NCI-H82 (cell line): ENCODE measurements at places on chromosomes 7 and 10.

GRCh38 chr10:117138838-117139580, 939 bp upstream of the VAX1 start:
- DNase-seq: peak; percentile 27

DNA sequence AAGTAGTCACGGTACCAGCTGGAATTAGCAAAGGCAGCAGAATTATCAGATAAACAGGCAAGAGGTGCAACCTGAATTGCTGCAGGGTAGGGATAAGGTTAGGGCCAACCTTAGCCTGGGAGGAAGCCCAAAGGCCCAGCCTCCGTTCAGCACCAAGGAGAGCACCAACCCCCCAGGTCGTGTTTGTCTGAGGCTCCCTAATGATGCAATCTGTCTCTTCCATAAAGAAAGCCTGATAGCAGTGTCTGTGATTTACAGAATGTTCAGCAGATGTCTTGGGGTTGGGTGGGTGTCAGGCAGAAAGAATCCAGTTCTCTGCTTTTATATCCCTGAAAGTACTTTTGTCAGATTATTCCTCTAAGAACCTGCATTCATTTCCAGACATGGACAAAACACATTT, 328.4 kb upstream of the AOAH start:
- peak; percentile 5 for DNase-seq

DNA sequence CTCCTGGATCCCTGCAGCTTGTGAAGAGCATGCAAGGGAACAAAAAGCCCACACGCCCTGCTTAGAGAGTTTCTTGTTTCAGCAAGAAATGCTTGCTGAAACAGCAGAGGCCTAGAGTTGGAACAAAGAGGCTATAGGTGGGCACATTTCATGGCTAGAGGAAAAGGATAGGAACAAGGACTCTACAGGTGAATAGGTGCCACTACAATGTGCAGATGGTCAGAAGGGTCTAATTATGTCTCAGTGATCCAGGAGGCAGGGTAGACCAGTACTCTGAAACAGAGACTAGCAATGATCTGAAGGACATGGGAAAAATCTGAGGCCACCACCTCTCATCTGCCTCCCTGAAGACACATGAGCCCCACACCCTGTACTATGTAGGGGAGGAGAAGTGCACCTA, 609.0 kb downstream of the REEP3 start:
- no peak for DNase-seq

- peak; percentile 57 for DNase-seq
Observed at GRCh38 chr7:76155938-76156337, 45.8 kb upstream of the SRRM3 start.

DNA sequence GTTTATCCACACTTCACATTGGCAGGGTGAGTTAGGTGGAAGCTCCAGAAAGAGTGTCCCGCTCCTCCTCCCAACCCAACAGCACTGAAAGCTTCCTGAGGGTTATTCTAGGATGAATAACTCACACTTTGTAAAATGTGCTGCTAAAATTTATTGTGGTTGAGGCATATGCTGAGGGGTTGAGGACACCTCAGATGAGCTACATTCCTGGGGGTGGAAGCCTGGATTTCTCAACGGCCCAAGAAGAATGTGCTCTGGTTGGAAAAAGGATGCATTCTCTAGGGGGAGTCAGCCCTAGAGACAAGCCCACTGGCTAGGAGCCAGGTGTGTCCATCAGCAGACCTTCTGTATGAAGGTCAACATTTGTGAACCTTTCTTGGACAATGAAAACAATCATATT, 91.5 kb upstream of the PDE1C start:
- DNase-seq: no peak

- no peak for DNase-seq
Observed at GRCh38 chr10:71761541-71762113, 11.7 kb downstream of the VSIR start.

- DNase-seq: no peak
Observed at GRCh38 chr7:142974626-142975025, 12.5 kb upstream of the KEL start.

- no peak for DNase-seq
Observed at GRCh38 chr7:101749891-101750290, 67.5 kb upstream of the CUX1 start.

DNA sequence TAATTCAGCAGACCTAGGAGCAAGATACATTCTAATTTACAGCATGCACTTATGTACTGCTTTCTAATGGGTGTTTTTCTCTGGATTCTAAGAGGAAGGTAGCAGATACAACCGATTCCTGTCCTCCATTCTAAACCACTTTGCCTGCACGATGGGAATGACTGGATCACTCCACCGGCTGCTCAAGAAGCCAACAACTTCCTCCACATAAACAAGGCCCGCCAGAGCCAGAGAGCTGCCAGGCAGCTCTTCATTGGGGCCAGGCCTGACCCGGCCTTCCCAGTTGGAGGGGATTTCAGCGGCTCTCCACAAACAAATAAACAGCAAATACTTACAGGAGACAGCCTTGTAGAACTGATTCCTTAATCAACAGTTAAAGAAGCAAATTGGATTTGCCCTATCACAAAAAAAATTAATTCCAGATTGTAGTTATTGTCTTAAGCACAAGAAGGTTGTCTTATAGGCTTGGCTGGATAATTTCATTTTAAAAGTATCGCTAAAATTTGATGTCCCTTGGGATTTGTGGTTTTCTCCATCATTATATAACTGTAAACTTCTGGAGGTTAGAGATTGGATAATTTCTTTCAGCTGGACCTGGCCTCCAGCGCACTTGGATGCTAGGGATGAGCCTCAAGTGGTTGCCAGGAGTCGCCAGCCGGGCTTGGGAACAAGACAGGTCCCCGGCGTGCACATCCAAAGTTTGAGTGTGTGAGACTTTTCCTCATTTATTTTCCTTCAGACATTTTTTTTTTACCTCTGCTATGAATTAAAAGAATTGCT, 20.9 kb downstream of the EBF3 start:
- DNase-seq: peak; percentile 57

GRCh38 chr10:118036281-118036875, 10.4 kb downstream of the RAB11FIP2 start:
- DNase-seq: no peak

DNA sequence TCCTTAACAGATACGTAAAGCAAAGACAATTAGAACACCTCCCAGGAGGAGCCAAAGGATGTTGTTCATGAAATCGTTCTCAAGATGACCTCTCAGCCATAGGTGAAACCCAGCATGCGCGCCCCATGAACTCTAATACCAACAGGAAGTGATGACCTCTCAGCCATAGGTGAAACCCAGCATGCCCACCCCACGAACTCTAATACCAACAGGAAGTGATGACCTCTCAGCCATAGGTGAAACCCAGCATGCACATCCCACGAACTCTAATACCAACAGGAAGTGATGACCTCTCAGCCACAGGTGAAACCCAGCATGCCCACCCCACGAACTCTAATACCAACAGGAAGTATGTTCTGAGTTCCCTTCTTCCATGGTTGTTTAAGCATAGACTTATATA, 205.2 kb upstream of the ADARB2 start:
- DNase-seq: no peak

DNA sequence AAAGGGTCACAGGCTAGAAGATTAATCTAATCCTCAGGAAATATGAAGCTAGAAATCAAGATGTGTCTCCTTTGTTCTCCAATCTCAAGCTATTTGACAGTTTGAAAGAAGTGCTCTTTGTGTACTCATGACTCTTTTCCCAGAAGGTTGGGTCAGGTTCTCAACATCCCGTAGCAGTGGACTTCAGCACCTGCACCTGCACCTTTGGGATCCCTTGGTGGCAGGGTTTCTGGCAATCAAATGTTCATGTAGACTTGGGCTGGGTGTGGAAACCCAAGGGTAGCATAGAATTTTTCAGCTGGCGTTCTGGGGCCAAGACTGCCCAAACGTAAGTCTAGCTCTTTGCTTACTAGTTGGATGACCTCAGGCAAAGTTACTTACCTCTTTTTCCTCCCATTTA, 134.4 kb downstream of the ADRA2A start:
- DNase-seq: no peak

DNA sequence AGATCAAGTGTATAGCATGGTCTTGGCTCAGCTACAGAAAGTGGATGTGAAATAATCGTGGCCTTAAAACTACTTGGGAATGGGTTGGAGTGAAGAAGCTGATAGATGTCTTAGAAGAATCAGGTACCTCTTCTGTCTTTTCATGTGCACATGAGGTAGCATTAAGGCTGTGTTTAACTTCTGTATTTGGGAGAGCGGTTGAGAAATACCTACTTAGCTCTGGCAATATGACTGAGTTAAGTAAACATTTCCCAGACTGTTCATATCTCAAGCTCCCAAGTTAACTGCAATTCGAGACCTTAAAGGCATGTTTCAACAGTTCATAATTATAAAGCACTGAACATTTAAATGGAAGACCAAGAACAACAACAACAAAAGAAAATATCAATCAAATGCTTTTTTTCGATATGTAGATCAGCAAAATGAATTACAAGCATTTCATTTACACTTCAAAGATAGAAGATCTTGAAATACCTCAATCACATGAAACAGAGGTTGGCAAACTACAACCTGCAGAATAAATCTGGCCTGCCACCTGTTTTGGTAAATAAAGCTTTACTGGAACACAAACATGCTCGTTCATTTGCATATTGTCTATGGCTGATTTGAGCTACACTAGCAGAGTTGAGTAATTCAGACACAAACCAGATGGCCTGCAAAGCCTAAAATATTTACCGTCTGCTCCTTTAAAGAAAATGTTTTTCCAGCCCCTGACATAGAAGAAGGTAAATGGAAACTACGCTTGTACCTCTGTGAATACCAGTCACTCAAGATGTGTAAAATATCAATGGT, 337.1 kb upstream of the GLI3 start:
- no peak for DNase-seq

- DNase-seq: no peak
Observed at GRCh38 chr7:46385662-46386309, 464.7 kb upstream of the IGFBP3 start.

- DNase-seq: no peak
Observed at GRCh38 chr7:152673897-152674296, 2.0 kb downstream of the XRCC2 start.

GRCh38 chr10:28774051-28774995, 97.0 kb downstream of the BAMBI start:
- DNase-seq: peak; percentile 89

GRCh38 chr7:145169908-145170307, 334.1 kb upstream of the TPK1 start:
- peak; percentile 33 for DNase-seq

GRCh38 chr10:45558425-45558824, 114.1 kb downstream of the ZFAND4 start:
- no peak for DNase-seq

DNA sequence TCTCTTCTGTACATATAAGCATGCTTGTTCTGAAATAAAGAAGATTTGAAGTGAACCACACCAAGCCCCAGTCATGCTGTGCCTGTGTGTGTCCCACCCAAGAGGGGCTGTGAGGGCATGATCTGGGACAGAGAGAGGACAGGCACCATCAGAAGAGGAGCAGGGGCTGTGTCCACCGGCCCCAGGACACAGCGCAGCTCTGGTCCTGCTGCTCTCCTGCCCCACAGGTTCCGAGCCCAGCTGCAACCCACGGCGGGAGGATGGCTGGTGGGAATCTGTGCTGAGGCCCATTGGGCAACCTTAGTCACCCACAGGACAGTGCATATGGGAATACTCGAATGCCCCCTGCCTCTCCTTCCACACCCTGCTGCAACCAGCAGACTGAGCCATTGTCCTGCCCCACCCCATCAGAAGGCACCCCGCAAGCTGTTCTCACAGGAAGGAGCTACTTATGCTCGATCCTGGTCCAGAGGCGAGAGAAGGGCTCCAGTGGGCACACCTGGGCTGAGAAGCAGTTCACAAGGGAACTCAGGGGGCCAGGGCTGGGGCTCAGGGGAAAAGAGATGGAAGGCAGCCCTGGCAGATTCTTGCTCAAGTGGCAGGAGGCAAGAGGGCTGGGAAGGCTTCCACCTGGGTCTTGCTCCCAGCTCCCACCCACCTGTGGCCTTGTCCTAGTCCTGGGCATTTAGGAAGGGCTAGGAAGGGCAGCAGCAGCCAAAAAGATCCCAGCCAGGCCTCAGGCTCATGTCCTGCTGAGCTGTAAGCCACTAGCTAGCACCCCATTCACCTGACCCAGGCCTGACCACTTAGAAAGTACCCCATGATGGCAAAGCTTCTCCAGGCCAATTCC, 31.9 kb downstream of the LDB3 start:
- no peak for DNase-seq

- DNase-seq: no peak
Observed at GRCh38 chr10:75469006-75469616, 37.7 kb downstream of the LRMDA start.

GRCh38 chr10:127563718-127564553, 14.8 kb downstream of the NPS start:
- peak; percentile 70 for DNase-seq

DNA sequence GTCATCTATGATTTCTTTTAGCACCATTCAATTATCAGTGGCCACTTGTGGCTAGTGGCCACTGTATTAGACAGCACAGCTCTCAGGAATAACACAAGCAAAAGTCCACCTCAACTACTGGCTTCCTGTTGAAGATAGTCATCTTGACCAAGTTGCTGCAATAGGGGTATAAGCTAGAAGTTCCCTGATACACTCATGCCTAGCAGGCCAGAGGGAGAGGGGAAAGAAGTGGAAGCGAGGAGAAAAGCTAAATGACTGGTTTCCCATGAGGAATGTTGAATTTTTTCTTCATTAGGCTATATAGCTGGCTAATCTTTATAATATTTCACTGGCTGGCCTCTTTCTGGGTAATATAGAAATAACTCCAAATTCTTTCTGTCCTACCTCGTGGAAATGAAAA, 327.5 kb upstream of the MEOX2 start:
- DNase-seq: no peak

DNA sequence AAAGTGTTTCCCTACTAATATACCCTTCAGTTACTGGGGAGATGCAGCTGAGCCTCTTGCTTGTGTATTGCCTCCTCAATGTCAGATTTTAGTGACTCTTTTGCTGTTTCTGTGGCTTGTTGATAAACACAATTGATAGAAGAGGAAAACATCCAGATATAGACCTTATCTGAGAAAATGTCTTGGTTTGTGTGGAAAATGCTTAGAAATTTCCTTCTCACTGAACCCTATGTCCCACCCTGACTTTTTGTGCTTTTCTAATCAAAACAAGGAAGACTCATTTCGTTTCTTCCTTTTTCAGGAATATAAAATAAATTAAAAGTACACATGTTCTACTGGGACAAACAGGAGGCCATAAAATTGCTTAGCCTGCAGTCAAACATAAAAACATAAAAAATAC, 257.5 kb downstream of the PHF14 start:
- DNase-seq: no peak

- no peak for DNase-seq
Observed at GRCh38 chr7:132544999-132545398, 31.3 kb downstream of the PLXNA4 start.
